NCI-H446 treated with DMSO at 0.1 percent for 48 hours (cell line): ENCODE measurements at places on chromosomes 2 and 18.

DNA sequence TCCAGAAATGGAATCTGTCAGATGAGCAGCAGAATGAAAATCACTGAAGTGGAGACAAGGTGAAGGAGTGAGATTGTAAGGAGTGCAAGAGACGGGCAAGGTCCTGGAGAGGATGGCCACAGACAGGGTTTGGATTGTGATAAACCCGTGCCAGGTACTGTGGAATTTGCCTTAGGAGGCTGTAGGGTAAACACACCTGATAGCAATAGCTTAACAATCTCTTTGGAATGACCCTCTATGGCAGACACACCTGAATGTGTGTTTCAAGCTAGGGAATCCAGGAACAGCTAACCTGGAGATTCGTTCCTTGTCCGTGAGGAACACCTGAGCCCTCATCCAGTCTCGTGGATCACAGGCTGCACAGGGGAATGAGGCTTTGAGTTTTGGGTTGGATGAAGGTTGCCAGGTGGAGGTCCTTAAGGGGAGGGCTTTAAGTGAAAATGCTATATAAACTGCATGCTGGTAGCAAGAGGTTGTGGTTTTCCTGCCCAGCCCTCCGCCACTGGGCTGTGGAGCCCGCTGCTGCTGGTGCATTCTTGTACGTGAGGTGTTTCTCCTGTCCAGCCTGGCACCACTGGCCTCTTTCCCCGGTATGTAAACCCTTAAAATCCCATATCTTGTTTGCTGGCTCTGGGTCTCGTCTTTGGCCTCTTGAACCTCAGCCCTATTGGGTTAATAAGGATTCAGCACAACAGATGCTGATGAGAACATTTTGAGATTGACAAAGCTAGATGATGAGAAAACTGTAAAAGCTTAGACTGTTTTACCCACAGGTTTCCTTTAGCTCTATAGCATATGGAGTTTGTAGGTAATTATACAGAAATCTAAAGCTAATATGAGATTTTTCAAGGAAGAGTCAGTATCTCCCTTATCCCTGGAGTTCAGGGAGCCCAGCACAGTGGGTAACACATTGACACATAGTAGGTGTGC is 117.9 kb downstream of the ARHGAP15 start:
- DNase-seq: no peak

DNA sequence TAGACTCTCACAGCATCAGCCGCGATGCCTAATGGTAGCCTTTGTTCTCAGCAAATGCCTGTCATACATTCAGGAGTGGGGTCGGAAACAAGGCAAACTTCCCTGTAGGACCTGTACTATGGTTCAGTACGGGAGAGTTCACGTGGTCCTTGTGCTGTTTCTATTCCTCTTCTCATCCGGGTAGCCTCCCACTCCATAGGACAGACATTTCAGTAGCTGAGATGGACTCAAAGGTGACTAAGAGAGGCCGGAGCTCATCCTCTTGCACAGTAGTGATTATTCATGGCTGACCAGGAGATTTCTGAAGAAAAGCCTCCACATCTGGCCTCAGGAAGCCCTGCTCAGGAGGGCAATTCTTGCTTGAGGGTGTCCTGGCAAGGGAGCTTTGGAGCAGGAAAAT is 117.8 kb upstream of the SPRED2 start:
- DNase-seq: no peak

GRCh38 chr2:157611726-157612125 is 16.9 kb downstream of the ACVR1C start:
- DNase-seq: no peak

DNA sequence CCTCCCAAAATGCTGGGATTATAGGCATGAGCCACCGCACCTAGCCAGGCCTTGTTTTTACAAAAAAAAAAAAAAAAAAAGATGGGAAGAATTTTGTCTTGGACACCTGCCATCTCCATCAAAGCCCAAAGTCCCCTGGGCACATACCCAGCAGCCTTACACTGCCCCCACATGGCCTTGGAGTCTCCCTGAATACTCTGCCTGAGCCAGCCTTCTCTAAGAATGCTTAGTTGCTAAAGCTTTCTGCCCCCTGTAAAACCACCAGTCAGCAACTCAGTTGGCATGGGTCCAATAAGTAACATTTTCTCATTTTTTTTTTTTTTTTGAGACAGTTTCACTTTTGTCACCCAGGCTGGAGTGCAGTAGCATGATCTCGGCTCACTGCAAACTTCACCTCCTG is 40.6 kb downstream of the SPC25 start:
- peak; percentile 61 for DNase-seq

DNA sequence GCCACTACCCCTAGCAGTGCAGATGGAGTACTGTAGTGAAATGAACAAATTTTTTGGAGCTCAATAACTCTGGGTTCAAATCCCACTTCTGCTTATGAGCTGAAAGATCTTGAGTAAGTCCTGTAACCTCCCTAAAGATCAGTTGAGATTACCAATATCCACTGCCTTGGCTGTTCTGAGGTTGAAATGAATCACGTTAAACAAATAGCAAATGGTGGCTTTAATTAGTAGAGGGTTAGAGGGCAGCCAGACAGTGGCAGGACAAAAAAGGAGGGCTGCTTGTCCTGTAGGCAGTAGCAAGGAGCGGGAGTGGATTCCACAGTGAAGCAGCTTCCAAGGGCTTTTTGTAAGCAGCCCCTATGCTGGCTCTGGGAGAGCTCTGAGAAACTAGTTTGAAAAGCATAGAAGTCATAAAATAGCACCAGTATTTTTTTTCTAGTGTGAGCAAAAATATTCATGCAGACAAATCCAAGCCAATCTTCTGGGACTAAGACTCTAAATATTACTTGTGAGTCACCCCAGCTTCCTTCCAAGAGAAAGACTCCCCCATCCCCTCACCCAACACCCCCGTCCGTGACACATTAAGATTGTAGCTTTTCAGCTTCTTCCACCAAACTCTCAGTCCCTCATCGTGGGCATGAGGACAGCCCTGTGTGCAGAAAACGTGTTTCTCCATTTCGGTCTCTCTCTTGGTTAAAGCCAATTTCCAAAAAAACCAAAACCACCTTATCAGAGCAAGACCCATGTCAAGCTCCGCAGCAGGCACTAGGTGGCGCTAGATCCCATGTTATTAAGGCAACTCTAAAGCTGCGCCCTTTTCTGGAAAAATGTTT is 123.5 kb upstream of the LGALSL start:
- DNase-seq: peak; percentile 58

GRCh38 chr2:28030600-28030999 is 140.1 kb downstream of the BABAM2 start:
- peak; percentile 43 for DNase-seq

- peak; percentile 62 for DNase-seq
These were observed 25.4 kb upstream of the TANK start for GRCh38 chr2:161134547-161135518.

DNA sequence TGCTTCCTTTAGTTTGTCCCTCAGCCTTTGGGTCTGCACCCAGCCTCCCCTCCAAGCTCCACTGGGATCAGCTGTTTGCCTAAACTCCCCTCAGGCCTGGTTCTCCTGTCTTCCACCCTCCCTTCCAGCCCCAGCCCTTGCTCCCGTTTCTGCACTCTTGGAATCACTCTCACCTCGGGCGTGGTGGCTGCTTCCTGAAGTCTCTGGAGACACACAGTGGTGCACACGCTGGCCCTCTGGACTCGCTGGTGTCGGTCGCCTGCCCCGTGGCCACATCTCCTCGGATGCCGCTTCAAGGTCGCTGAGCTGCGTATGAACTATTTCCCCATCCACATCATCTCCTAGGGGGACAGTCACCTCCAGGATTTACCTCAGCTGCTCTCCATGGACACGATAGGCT is 46.3 kb downstream of the PSMG2 start:
- DNase-seq: no peak

- DNase-seq: no peak
These were observed 4.9 kb downstream of the DCC start for GRCh38 chr18:52344881-52345280.

- no peak for DNase-seq
These were observed 197.0 kb downstream of the MYT1L start for GRCh38 chr2:2134037-2134436.

GRCh38 chr18:6017171-6017570 is 121.8 kb upstream of the TMEM200C start:
- DNase-seq: no peak

DNA sequence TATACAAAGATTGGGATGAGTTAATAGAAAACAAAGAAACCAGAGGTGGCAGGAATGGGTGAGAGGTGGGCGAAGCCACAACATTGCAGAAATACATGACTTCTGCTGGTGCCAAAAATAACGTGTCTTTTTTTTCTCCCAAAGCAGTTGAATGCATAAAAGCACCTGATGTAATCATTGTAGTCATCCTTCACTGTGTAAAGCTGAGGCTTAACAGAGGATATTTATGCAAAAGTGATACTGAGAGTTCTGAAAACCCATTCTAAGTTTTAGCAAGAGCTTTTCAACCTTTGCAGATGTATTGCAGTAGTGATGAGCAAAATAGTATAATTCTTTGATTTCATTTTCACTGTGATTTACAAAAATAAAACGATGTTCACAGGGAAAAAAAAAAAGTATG is 173.0 kb downstream of the PTGR3 start:
- no peak for DNase-seq

DNA sequence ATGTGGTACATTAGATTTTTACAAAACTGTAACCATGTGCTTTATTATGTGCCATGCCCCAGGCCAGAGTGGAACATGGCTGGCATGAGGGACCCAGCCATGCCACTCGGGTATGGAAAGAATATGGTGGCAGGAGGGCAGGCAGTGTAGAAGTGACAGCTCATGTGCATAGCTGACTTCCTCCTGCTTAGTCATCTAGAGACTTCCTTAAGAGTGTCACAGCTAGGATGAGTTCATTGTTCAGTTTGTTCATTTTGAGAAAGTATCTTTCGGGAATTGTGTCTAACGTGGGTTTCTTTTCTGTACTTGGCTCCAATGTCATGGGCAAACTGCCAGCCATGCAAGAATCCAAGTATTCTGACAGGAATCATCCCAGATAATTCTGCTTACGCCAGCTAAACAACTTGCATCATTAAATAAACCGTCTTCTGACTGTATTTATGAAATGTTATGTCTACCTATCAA is 94.3 kb upstream of the ITGB6 start:
- DNase-seq: peak; percentile 56

GRCh38 chr2:191155608-191156071 is 4.8 kb upstream of the STAT4 start:
- peak; percentile 40 for DNase-seq

DNA sequence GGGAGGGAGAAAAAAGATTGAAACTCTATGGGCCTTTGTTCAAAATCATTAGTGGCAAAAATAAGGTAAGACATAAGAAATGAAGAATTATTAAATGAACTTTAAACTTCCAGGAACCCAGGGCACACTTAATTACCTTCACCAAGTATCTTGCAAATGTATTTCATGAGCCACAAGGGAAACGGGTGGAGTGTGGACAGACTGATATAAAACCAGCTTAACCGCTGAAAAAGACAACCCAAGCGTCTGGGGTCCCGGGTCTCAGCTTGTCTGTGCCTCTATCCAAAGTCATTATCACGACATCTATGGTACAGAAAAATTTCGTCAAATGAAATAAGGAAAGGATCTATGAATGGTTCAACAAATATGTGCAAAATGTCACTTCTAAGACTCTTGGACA is 13.9 kb upstream of the MBOAT2 start:
- no peak for DNase-seq

DNA sequence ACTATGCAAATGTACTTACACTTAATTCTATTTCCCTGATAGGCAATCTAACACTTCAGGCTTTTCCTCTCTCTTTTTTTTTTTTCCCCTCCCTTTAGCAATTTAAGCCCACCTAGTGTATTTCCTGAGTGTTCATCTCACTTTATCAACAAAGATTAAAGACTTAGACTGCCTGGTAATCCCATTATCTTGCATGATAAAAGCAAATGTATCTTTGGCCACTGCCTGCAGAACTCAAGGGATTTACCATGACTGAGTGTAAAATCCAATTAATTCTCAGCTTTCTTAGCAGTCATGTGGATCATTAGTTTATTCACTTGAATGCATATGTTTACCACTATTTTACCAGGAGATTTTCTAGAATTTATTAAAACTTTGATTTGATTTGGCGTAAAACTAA is 1102.2 kb upstream of the GYPC start:
- DNase-seq: no peak

DNA sequence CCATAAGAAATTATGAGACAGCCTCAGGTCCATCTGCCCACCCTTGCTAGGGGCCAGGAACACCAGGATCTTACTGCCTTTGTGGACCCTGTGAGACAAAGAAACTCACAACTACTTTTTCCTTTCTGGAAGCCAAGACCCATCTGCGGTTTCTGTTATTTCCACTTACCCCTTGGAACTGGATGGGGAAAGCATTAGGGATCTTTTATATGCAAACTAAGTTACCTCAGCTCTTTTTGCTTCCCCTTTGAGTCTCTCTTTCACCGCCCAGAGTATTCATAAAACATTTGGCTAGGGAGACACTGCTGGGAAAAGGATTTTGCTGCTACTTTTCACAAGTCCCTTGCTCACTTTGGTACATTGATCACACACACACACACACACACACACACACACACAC is 95.7 kb downstream of the ZNF385B start:
- DNase-seq: no peak

DNA sequence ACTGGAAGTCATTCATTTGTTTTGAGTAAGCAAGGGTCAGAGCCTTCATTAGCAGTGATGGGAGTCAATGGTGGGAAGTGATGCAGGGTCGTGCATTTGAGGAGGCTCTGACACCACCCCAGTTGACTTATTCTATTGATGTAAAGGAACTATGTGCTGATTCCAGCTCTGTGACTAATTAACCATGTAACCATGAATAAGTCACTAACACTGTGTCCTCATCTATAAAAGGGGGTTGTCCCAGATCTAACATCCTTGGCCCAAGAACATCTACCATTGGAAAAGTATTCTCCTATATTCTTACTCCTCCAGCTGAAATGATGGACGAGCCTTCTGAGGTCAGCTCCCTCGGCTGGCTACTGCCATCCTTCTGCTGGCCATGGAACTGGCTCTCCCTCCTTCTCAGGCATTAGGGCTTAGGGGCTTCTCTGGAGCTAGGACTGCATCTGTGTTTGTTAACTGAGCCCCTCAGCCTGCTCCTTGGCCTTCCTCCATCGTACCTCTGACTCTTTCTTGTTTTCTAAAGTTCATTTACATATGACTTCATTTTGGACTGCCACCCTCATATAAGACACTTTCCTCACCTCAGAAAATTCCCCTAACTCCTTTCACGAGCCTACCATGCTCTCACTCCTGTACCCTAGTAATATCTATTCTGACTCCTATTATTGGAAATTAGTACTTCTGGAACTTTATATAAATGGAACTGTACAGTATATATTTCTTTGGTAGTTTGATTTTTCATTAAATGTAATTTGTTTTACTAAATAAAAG is 115.5 kb downstream of the KCTD1 start:
- DNase-seq: no peak

- DNase-seq: no peak
These were observed 8.6 kb upstream of the ANO7 start for GRCh38 chr2:241179899-241180298.

- DNase-seq: no peak
These were observed 567.0 kb upstream of the ZEB2 start for GRCh38 chr2:145086910-145087309.

DNA sequence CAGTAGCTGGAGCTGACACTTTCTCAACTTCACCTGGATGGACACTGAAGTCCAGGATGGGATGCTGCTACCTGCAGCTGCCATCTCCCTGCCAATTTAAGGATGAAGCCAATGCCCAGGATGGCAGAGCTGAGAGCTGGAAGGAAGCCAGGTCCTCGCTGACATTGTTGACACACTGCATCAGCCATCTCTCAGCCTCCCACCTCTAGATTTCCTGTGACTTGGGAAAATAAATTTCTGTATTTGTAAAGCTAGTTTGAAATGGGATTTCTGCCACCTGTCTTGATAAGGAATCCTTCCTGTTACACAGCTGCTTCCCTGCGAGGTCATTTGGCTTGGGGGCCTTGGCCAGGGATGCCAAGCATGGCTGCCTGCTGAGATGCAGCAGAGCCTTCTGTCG is 43.5 kb downstream of the KCTD1 start:
- no peak for DNase-seq

- no peak for DNase-seq
These were observed 16.1 kb upstream of the VPS54 start for GRCh38 chr2:64035072-64035942.
